ENCODE measurements at places on chromosomes 16 and 17. TPM values are rescaled to one million over a fixed set of nuclear protein-coding genes. Genes with fewer than 3 reads are reported as not detected.
A peak's percentile ranks its signal among the peaks of the same experiment; 100 is the strongest.

GRCh38 chr16:72109966-72110530 lies 16.4 kb downstream of the DHX38 start:
- DNase-seq, result no peak

GRCh38 chr17:81794509-81794908 lies 9.4 kb upstream of the GCGR start:
- no peak for DNase-seq

DNA sequence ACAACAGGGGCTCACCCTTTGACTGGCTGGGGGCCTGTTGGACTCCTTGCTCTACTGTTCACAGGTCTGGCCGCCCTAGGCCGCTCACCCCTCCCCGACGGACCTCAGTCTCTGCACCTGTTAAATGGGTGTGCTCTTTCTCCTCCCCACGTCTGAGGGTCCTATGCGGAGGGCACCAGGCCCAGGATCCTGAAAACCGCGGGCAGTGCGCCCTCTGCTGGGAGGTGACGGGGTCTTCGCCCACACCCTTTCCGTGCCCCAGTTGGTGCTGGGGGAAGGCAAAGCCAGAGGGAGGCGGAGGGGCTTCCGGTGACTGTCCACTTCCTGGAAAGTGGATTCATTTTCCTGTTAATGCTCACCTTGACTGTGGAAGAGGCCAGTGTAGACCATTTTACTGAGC lies 1010.9 kb downstream of the KCNJ18 start:
- DNase-seq, result no peak

GRCh38 chr17:2436316-2436905 lies 35.6 kb upstream of the MNT start:
- peak; percentile 55 for DNase-seq

GRCh38 chr17:7191571-7192270 lies 12.6 kb upstream of the ASGR1 start:
- DNase-seq, result peak; percentile 75

- no peak for DNase-seq
These were observed 27.3 kb downstream of the KDM8 start for GRCh38 chr16:27230562-27231001.

DNA sequence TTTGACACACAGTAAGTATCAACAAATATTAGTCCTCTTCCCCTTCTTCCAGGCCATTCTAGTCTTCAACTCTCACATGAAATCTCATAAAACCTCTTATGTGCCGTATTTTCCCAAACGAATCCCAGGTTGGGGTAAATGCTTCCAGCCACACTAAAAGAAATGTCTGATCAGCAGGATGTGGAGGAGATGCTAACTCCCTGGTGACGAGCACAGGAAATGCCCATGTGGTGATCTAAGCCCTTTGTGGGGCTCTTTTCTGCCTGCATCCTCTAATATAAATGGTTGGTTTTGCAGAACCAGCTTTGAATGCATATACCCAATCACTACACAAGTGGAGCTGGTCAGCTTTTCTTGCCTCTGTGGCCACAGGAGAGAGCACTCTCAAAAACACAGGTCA lies 498.2 kb upstream of the ERCC4 start:
- no peak for DNase-seq

GRCh38 chr17:63041251-63041650 lies 75.2 kb downstream of the TANC2 start:
- DNase-seq, result peak; percentile 12

PPP1R27 gene
- total RNA-seq, result 11.9 TPM

Data from tongue (tissue), 3 donors.